ENCODE measurements at places on chromosomes 1 and 21.
A peak's percentile ranks its signal among the peaks of the same experiment; 100 is the strongest.

DNA sequence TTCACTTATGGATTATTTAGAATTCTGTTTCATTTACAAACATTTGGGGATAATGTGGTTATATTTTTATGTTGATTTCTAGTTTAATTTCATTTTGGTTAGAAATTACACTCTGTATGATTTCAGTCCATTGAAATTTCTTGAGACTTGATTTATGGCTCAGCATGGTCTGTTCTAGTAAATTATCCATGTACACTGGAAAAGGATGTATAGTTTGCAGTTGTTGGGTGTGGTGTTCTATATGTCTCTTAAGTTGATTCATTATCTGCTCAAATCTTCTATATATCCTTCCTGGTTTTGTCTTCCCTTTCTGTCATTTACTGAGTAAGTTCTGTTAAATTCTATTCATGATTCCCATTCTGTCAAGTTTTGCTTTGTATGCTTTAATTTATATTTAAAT is 52.3 kb downstream of the RAP1A start:
- no peak for DNase-seq

DNA sequence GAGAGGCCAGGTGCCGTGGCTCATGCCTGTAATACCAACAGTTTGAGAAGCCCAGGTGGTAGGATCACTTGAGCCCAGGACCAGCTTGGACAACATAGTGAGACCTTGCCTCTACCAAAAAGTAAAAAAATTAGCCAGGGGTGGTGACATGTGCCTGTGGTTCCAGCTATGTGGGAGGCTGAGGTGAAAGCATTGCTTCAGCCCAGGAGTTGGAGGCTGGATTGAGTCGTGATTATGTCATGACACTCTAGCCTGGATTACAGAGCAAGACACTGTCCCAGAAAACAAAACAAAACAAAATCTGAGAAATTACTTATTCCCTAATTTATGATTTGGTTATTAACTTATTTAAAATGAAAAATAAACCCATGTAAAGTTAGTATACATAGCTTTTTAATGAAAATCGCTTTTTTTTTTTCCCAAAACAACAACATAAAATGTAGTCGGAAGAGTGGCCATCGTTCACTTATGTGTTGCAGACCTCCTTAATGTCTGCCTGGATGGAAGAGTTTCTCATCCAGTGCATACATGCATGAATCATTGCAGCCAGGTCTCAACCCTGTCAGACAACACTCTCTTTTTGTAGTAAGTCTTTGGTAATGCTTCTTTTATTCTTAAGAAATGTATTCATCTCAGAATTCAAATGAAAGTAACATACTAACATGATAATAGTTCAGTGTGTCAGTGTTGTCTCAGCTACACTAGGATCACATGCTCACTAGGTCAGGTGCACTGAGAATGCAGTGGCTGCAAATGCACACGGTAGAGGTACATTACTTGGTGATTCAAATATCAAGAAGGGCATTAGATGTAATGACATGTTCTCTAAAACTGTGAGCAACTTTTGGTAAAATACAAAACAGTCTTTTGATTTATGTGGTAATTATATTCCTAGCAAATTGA is 28.0 kb downstream of the ITSN1 start:
- no peak for DNase-seq

- no peak for DNase-seq
Measured at GRCh38 chr1:13797397-13797796, 97.4 kb downstream of the PRDM2 start.

- DNase-seq, result no peak
Measured at GRCh38 chr1:19222979-19223824, 13.1 kb upstream of the UBR4 start.

DNA sequence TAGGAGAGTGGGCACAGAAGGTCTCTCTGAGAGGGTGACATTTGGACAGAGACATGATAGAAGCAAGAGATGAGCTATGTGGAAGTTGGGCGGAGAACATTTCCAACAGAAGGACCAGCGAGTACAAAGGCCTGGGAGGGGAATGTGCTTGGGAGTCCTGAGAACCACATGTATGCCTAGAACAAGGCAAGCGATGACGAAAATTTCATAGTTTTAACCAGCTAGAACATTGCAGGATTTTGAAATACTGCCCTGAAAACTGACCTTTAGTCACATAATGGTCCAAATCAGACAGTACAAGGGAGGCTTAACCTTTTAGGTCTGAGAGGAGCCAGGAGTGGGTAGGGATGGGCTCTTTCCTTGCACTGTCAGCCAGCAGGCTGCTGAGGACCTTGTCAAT is 68.0 kb downstream of the MRPS6 start:
- DNase-seq, result no peak

- peak; percentile 20 for DNase-seq
Measured at GRCh38 chr21:37153935-37154350, 80.9 kb downstream of the TTC3 start.

All from eye (tissue), 1 donor.